GM12878 (cell line): ENCODE measurements at places on chromosomes 12 and 14. TPM values are rescaled to one million over a fixed set of nuclear protein-coding genes. Genes with fewer than 3 reads are reported as not detected.

The RNASE2 gene
- total RNA-seq, result not detected in 2 replicates

GRCh38 chr14:74508292-74508731, 14.7 kb downstream of the ISCA2 start:
- no peak overlapping the region for H3K4me3 ChIP-seq
- H3K27ac ChIP-seq, result no peak overlapping the region
- no peaks in the 10 kb centered on the region for H3K36me3 ChIP-seq

The TAS2R31 gene
- total RNA-seq, result 2.7 and 2.9 TPM in 2 replicates

DNA sequence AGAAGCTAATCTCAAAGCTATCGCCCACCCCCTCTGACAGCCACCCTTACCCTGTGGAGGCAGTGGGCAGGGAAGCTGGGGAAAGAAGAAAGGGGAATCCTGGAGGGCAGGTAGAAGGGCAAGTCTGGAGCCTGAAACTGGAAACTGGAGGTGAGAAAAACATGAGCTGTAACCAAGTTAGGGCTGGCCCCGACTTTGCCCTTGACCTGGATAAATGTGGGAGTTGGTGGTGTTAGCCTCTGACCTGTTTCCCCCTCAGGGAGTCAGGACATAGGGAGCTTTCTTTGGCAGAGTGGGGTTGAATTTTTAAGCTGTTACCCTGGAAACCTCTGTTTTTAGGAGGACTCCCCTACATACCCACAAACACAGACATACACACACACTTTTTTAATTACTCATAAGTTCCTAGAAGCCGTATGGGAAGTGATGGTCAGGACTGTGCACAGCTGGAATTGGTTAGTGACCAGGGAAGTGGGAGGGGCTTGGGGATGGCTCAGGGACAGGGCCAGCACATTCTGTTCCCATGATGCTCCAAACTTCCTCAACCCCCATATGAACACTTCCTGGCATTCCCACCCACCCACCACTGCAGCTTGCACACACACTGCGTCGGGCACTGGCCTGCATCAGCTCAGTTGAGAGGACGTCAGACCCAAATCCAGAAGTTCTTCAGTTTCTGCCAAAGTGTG, 5.0 kb upstream of the MMP19 start:
- no peaks in the 10 kb centered on the region; the same call in 1 of the 2 replicates for H3K4me1 ChIP-seq
- peaks cover 1% of the 10 kb centered on the region for H3K27me3 ChIP-seq
- H3K4me3 ChIP-seq, result no peak overlapping the region
- H3K36me3 ChIP-seq, result no peaks in the 10 kb centered on the region
- no peak overlapping the region for H3K27ac ChIP-seq

The DBX2 gene
- not detected in 2 replicates for total RNA-seq

DNA sequence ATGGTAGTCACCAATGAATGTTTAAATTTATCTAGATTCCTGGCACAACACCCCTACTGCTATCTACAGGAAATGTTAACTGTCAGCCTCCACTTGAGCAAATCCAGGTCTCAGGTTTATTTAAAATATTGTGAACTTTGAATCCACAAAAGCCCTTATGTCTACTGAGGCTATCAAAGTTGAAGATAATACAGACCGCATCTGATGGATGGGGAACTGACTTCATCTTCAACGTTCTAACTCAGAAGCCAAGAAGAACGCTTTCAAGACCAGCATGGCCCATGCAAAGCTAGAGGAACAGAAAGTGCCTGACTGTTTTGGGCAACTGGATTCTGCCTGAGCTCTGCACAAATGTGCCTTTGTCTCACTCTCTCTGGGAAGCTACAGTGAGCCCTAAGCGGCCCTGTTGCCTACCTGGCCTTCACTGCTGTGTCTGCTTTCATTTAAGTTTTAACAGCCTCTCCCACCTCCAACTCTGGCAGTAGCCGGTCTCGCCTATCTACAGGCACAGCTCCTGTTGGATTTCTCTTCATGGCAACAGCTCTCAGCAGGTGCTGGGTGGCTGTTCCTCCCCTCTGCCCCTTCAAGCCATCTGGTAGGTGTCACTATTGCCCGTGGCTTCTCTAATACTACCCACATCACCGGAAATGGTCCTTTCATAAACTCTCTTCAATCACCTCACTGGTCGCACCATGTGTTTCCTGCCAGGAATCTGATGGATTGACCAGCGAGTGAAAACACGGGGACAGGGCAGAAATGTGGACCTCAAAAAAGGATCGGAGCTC, 112.1 kb upstream of the OVCH1 start:
- H3K4me1 ChIP-seq, result no peaks in the 10 kb centered on the region
- DNase-seq, result no peak
- no peaks in the 10 kb centered on the region for H3K27me3 ChIP-seq
- no peak overlapping the region for H3K27ac ChIP-seq
- H3K4me3 ChIP-seq, result no peak overlapping the region

- DNase-seq, result no peak
- no peak overlapping the region for H3K4me3 ChIP-seq
- H3K4me1 ChIP-seq, result no peaks in the 10 kb centered on the region
- H3K27ac ChIP-seq, result no peak overlapping the region
Observed at GRCh38 chr14:77663293-77663692, 44.5 kb downstream of the ALKBH1 start.

GRCh38 chr14:59132796-59133494, 55.5 kb upstream of the DAAM1 start:
- DNase-seq, result no peak
- no peak overlapping the region for H3K27ac ChIP-seq
- H3K36me3 ChIP-seq, result no peaks in the 10 kb centered on the region
- no peaks in the 10 kb centered on the region for H3K4me1 ChIP-seq

DNA sequence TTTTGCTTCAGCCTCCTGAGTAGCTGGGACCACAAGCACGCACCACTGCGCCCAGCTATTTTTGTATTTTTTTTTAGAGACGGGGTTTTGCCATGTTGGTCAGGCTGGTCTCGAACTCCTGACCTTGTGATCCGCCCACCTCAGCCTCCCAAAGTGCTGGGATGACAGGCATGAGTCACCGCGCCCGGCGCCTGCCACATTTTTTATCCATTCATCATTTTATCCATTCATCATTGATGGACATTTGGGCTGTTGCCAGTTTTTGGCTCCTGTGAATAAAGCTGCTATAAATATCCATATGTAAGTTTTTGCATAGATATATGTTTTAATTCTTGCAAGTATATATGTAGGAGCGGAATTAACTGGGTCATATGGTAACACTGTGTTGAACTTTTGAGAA, 79.5 kb downstream of the DAAM1 start:
- no peak for DNase-seq
- no peaks in the 10 kb centered on the region for H3K36me3 ChIP-seq
- H3K4me1 ChIP-seq, result no peaks in the 10 kb centered on the region
- no peak overlapping the region for H3K4me3 ChIP-seq

GRCh38 chr12:78871566-78871965, 7.0 kb downstream of the SYT1 start:
- H3K4me1 ChIP-seq, result no peaks in the 10 kb centered on the region
- no peaks in the 10 kb centered on the region for H3K36me3 ChIP-seq
- H3K27ac ChIP-seq, result no peak overlapping the region
- no peak for DNase-seq
- no peaks in the 10 kb centered on the region; the same call in 1 of the 2 replicates for H3K27me3 ChIP-seq

DNA sequence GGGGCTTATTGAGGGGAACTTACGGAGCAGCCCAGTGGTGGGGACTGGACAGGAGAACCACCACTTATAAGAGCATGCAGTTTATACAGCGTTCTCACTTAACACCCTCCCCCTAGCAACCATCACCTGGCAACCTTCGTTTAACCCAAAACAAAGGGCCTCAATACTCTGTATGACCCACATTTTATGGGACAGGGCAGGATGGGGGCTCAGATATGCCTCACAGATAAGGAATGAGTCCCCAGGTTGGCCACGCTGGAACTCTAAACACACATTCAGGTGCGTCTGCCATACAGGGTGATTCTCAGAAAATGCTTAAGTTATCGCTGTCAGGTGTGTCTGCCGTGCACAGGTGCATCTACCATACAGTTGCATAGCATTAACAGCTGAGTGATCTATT, 99.2 kb downstream of the GCH1 start:
- no peaks in the 10 kb centered on the region for H3K27me3 ChIP-seq
- no peak for DNase-seq
- H3K36me3 ChIP-seq, result no peaks in the 10 kb centered on the region
- H3K4me1 ChIP-seq, result no peaks in the 10 kb centered on the region

- no peaks in the 10 kb centered on the region for H3K36me3 ChIP-seq
- no peak overlapping the region for H3K4me3 ChIP-seq
- H3K4me1 ChIP-seq, result no peaks in the 10 kb centered on the region
- H3K27me3 ChIP-seq, result no peaks in the 10 kb centered on the region
- no peak overlapping the region for H3K27ac ChIP-seq
Observed at GRCh38 chr12:131116468-131117117, 162.9 kb downstream of the ADGRD1 start.

DNA sequence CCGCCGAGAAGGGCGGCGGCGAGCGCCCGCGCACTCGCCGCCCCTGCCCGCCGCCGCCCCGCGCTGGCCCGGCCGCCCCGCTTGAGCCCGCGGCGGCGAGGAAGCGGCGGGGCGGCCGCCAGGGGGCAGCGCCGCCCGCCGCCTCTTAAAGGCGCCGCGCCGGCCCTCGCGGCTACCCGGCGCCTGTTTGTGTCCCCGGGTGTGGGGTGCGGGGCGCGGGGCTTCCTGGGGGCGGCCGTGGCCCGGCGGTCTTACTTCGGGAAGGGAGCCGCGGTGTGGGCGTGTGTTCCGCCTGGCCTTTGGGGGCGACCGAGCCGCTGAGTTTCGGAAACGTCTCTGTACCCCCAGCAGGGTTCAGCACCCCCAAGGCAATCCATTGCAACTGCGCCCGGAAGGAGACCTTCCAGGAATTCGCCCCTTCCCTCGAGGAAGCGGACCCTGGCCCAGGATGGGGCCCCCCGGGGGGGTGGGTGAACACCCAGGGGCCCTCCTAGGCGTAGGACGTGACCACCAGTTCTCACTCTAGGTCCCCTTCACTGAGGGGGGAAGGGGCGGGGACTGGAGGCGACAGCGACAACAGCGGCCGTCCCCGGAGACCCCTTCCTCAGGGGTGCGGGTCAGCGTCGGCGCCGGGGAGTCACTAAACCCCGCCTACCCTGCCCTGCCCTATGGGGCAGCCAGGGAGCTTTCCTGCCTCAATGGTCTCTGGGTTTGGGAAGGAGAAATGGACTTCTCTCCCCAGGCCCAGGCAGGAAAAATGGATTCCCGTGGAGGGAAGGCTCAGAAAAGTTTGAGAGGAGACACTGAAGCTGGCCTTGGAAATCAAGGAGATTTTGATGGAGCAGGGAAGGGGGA, at the start of gene ITPK1:
Gene ITPK1 (minus strand): TSS at position 105 of the 855 bp plus-strand sequence. CDS start 762 bp downstream, outside the sequence.
- H3K36me3 ChIP-seq, result no peaks in the 10 kb centered on the region
- DNase-seq, result no peak
